ENCODE measurements at places on chromosomes 16 and 17.

- no peak for DNase-seq
Measured at GRCh38 chr17:50953831-50954601, 87.9 kb upstream of the TOB1 start.

DNA sequence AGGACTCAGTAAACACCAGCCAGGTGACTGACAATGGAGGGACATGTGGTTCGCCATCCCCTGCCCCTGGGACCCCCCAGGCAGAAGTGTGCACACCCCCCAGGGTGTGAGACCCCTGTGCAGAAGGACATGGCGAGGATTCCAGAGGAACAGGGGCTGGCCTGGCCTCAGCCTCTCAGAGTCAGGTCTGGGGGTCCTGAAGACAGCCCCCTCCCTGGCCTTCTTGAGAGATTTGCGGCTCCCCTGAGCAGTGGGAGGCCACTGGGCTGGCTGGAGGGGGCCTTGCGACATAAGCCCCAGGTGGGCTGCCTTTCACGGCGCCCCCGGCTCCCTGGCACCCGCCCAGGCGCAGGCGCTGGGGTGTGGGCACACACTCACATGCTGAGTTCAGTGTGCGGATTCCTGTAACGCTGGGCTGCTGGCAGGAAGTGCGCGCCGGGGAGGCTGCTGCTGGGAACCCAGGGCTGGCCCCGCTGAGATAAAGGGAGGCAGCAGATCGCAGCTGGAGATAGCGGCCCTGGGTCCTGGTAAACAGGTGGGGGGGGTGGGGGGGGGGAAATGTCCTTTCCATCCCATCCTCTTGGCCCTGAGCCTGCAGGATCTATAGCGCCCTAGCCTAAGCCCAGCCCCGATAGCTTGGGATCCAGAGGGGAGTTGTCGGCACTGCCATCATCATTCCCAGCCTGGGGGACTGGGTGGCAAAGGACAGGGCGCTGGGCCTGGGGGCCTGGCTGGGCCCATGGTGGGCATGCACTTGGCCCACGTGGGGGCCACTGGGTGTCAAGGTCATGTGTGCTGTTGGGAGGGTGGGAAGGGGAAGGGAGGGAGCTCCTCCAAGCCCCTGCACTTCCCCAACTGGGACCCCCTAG is 27.1 kb downstream of the TMEM235 start:
- DNase-seq, result no peak

DNA sequence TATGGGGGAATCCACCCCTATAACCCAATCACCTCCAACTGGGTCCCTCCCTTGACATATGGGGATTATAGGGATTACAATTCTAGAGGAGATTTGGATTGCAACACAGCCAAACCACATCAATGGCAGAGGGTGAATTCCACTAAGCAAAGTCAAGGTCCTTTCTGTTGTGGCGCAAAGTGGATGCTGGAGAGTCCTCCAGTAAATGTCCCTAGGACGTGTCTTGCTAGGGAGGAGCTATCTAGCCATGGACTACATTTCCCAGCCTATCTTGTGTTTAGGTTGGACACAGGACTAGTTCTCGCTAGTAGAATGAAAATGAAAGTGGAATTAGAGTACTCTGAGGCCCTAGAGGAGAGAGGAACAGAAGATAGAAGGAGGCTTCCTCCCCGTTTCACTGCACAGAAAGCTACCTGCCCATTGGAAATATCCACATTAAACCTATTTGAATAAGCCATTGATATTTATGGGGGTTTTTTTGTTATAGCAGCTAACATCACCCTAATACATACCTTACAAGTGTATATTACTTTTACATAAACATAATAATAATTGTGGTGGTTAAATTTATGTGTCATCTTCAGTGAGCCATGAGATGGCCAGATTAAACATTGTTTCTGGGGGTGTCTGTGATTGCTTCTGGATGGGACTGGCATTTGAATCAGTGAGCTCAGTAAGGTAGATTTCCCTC is 56.7 kb upstream of the ERCC4 start:
- DNase-seq, result no peak

- DNase-seq, result no peak
Measured at GRCh38 chr16:66746682-66747081, 4.7 kb downstream of the DYNC1LI2 start.

GRCh38 chr16:48172682-48173081 is 16.9 kb upstream of the ABCC12 start:
- no peak for DNase-seq

DNA sequence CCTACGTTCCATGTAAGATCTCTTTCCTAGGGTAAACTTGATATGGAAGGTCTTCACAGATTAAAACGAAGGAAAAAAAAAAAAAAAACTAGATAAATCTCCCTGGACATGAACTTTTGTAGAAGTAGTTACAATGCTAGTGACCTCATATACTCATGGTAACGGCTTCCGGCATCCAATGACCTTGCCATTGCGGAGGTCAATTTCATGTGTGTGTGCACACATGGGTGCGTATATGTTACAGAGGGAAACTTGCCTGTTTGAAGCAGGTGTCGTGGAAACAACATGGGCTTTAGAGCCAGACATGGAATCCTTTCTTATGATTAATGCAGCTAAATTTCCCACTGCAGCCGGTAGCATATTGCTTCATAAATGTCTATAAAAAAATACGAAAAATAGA is 435.5 kb downstream of the MAF start:
- DNase-seq, result no peak
